ENCODE measurements at places on chromosomes 7 and 10.
A peak's percentile ranks its signal among the peaks of the same experiment; 100 is the strongest.

DNA sequence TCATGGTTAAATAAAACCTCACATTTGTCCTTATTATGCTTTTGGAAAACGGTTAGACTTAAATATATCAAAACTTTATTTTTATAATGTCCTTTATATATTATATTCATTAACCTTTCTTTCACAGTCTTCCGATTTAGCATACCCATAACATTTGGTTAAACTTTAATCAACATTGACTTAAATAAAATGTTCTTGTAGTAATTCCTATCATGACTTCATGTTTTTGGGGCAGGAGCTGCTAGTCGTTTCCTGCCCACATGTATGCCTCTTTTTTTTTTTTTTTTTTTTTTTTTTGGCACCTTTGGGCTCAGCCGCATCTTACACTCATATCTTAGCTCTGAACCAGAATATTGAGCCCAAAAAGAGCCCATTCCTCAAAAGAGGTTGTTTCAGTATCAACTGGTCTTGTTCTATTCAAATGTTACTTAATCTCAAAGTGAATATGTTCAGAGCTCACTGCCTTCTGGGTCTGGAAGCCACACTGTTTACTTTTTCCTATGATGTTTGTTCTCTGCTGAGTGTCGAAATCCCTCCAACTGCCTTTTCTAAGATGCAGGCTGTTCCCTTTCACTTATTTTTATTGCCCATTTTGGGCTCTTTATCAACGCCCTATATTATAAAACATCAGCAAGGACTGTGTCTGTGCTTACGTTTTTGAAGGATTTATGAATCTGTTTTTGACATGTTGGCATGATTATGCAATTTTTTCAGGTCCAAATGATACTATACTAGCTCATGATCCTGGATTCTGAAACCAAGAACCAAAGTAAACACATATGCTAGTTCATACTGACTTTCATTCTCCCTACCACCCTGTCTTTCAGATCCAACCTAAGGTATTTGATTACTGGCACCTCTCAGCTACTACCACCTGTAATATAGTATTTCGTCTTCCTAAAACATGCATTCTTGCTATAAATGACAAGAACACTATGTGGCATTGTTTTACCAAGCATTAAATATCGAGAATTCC is 914.4 kb downstream of the PCDH15 start:
- DNase-seq: no peak

DNA sequence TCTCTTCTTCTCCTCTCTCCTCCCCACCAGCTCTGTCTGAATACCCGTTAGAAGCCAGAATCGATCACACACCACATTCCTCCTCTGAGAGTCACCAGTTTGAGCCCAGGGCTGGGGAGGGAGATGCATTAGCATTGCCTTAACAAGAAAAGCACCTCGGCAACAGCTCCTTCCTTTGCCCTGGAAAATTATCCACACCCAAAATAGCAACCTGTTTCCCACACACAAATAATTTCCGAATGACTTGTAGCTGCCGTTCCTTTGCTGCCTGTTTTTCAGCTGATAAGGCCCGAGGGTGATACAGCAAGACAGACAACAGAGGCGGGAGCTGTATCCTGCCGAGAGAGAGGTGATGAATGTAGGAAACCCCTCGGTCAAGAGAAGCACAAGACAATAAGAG is 91.3 kb downstream of the CPXM2 start:
- no peak for DNase-seq

DNA sequence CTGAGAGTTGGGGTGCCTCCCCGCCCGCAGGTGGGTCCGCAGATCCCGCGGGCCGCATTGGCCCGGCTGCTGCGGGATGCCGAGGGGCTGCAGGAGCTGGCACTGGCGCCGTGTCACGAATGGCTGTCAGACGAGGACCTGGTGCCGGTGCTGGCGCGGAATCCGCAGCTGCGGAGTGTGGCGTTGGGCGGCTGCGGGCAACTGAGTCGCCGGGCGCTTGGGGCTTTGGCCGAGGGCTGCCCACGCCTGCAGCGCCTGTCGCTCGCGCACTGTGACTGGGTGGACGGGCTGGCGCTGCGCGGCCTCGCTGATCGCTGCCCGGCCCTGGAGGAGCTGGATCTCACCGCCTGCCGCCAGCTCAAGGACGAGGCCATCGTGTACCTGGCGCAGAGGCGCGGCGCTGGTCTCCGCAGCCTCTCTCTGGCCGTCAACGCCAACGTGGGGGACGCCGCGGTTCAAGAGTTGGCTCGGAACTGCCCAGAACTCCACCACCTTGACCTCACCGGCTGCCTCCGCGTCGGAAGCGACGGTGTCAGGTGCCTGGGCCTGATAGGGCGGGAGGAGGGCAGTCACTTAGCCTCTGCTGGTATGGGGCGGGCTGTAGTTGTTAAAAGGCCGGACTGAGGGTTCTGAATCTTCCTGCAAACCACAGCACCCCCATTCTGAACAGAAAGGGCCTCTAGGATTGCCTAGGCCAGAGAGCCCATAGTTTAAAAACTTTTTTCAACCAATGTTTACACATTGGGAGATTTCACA is 1.3 kb downstream of the FBXL15 start:
- no peak for DNase-seq

DNA sequence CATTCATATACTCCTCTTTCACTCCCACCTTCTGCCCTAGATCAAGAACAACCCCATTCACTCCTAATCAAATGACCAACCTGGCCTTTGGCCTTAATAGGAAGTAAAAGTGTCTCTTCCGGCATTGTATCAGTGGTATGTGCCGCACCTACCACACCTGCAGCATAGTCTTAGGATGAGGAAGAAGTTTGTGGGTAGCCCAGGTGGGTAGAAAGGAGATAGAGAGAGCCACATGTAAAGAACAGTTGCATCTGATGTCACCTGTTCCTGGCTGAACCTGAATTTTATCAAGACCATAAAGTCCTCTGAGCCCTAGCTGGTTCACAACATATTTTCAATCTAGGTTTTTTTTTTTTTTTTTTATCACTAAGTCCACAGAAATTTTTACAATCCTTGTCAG is 55.5 kb upstream of the PTPN12 start:
- no peak for DNase-seq

DNA sequence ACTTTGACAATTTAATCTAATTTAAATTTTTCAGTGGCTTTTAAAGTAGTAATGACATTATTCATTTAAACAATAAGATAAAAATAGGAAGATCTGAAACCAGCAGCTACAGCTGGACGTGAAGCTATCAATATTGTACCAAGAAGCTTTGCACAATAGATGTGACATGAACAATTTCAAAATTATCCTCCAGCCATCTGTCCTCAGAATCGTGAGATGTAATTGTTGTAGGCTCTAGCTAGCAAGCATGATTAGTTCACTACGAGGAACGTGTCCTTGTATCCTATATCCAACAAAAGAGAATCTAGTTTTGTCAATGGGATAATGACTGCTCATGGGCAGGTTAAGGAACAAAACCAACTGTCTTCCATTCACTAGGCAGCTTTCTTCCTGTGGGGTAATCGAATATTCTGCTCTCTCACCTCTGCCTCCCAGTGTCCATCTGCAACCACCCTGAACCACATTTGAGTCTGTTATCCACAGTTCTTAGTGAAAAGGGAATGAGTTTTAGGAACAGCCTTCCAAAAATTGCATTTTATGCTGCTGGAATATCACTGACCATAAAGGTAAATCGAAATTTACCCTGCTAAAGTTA is 247.3 kb downstream of the PARD3 start:
- DNase-seq: no peak

GRCh38 chr7:70178211-70178610 is 579.9 kb downstream of the AUTS2 start:
- DNase-seq: no peak

DNA sequence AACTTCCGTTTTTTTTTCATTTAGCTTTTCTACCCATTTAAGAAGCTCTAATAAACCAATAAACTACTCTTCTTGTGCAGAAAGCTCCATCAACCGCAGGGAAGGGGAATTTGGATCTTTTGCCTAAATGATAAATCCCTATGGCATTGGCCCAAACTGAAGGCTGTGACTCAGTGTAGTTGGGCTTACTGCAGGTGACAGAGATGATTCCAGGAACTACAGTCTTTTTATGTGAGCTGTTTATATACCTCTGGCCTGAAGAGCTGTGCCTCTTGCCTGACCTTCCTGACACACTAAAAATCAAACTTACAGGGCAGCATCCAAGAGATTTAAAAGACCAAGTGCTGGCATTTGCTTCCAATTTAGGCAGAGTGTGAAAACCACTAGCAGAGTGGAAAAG is 25.2 kb downstream of the ABCB1 start:
- no peak for DNase-seq

DNA sequence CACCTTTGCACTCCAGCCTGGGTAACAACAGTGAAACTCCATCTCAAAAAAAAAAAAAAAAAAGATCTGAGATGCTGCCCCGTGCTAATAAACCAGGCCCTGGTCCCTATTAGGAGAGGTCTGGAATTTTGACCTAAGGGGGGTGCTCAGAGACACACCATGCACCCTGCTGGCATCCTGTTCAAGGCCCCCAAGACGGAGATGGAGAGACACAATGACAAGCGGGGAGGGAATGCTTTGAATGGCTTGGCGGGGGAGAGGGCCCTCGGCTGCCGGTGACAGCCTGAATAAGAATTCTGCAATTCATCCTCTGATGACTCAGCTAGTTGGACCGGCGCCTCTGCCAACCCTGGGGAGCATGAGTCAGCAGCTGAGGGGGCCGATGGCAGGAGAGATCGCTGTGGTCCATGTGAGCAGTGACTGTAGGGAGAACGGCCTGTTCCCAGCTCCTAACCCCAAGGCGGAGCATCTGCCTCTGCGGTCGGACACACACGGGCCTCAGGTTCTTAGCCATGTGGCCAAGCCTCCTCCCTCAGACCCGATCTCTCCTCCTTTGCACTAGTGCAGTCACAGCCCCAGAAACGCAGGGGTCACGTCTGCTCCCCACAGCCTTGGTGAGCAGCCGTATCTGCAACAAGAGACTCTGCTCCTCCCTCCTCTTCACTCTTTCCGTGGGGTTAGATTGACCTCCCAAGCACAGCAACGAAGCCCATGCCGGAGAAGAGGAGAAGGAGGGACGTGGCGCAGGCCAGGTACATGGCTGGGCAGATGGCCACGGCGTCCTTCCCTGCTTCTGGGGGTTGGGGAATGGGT is 14.9 kb downstream of the TRIM56 start:
- peak; percentile 93 for DNase-seq

- DNase-seq: no peak
Measured at GRCh38 chr7:146858690-146859089, 742.1 kb downstream of the CNTNAP2 start.

DNA sequence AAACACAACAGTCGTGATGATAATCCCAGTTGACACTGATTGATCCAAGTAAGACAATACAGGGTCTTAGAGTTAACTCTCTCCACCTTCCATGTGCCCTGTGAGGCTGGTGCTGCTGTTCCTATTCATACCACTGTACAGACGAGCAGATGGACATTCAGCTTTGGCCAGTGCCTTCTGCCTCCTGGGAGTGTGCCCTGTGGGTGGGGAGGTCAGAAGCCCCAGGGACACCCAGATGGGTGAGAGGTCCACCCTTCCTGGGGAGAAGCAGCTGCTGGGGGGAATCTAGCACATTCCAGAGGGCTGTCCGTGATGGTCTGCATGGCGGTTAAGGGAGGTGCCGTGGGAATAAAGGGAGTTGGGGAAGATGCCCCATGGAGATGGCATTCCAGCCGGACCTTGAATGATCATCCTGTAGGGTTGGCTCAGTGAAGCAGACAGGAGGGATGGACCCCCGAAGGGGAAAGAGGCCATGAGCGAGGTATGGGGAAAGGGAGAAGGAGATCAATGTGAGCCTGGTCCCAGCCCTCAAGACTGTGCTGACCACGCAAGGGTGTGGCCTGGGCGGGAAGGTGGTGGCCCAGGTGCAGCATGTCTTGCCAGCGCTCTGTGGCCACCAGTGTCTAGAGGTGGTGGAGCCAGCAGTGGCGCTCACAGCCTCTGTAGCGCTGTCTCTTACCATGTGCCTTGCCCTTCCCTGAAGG is 74.0 kb downstream of the ADCY1 start:
- DNase-seq: no peak

- no peak for DNase-seq
Measured at GRCh38 chr7:112449353-112449752, 907 bp upstream of the IFRD1 start.

DNA sequence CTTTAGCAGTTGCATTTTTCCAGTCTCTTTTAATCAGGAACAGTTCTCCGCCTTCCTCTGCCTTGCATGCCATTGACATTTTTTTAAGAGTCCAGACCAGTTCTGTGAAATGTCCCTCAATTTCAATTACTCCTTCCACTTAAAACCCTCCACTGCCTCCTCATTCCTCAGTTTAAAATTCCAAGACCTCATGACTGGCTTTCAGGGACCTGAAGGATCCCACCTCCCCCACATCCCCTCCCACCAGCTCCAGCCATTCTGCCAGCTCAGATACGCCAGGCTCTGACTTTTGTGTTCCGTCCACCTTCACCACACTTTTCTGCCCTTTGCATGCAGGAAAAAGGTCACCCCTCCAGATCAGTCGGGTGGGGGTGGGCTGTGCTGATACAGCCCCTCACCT is 8.7 kb downstream of the TNRC18 start:
- no peak for DNase-seq

GRCh38 chr7:77910124-77910523 is 111.6 kb downstream of the PHTF2 start:
- DNase-seq: no peak

GRCh38 chr10:97771055-97771891 is 526 bp downstream of the SFRP5 start:
- no peak for DNase-seq

DNA sequence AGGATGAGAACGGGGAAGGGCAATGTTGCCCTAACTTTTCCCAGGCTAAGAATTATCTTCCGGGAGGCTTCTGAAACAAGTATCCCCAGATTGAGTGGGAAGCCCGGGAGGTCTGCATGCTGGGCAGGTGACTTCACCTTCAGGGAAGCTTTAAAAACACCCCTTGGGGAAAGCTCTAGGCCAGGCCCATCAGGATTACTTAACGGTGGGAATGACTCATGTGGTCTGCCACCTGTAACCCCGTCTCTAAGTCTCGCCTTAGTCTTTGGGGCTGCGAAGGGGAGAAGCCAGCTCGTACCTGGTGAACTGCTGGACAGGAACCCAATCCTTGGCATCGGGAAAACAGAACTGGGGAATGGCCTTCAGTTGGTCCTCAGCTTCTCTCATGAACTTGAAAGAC is 80.1 kb upstream of the MKRN1 start:
- DNase-seq: no peak

DNA sequence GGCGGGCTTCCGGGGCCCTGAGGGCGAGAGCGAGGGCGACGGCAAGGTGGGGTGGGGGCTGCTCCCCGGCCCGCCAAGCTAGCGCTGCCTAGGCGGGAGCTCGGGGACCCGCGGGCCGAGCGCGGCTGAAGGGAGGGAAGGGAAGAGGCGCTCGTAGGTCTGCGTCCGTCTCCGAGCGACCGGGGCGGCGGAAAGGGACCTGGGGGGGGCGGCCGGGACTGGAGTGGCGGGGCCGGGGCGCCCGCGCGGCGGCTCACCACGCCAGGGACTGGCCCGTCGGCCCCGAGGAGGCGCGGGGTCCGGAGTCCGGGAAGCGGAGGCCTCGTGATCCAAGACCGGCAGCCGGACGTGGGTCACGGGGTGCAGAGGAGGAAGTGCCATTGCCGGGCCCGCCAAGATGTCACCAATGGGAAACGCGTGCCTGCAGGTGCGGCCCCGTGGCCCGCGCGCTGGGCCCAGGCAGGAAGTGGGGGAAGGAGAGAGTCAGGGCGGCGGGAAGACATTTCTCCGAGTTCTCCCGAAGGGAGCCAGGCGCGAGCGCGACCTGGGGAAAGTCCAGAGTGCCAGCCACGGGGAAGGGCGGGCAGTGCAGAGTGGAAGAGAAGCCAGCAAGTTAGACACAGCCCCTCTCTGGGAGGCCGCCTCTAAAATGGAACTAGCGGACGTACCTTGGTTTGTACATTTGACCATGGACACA is 11.9 kb downstream of the HNRNPF start:
- DNase-seq: no peak

- DNase-seq: no peak
Measured at GRCh38 chr7:32516551-32517100, 21.3 kb downstream of the AVL9 start.

GRCh38 chr7:37311355-37311754 is 137.3 kb downstream of the ELMO1 start:
- no peak for DNase-seq

All from AG04449 (cell line).